ENCODE measurements at places on chromosomes 11 and 22.

DNA sequence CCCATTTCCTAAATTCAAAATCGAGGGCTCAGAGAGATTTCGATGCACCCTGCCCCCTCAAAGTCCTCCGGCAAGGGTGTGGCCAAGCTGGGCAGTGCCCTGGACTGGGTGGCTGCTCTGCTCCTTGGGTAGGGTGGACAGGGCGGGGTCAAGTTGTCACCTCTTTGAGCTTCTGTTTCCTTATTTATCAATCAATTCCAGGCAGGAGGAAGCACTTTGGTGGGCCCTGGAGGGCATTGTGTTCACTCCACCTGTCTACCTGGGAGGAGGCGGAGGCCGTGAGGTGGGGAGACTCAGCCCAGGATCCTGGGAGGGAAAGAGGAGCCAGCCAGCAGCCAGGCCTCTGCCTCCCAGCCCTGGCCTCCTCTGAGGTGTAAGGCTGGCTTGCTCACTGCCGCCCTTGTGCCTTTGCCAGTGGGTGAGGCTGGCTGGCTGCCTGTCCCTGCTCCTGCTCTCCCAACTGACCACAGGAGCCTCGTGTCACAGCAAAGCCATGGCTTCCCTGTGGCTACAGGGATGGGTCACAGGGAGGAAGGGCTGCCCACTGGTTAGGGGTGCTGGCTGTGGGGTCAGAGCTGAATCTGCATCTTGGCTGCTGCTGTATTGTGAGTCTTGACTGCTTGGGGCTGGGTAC is 25.5 kb upstream of the SHISAL1 start:
- no peak for DNase-seq

DNA sequence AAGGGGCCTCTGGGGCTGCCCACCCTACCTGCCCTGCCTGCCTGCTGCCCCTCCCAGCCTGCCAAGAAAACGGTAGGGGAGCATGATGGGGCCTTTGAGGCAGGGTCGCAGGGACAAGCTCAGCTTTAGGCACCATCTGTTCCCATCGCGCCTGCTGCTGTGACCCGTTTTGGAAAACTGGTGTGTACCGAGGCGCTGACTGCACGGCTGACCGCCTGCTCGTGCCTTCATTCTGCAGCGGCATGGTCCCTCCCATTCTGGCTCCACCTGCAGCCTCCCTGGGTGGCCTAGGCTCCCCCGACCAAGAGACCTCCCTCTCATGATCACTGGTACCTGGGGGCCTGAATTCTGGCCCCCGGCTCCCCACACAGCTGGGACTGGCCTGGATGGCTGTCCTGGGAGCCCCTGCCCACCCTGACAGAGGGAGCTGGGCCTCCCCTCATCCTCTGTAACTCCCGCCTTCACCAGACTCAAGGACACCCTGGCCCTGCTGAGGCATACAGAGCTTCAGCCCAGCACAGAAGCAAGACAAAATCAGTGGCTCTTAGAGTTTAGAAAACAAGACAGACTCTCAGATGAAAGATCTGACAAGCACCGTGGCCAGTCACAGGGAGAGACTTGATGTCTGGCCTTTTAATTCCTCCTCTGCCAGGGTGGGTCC is 6.5 kb upstream of the MYRF start:
- no peak for DNase-seq

DNA sequence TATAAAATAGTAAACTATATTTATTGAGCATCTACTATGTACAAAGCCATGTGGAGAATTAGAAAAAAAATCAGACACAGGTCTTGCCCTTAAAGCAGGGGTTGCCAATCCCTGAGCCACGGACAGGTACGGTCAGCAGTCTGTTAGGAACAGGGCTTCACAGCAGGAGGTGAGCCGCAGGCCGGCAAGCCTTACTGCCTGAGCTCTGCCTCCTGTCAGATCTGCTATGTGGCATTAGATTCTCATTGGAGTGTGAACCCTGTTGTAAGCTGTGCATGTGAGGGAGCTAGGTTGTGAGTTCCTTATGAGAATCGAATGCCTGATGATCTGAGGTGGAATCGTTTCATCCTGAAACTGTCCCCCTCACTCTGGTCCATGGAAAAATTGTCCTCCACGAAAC is 2.1 kb upstream of the RAG2 start:
- no peak for DNase-seq

- DNase-seq, result no peak
Observed at GRCh38 chr22:33219648-33220384, 161.6 kb upstream of the SYN3 start.

GRCh38 chr11:129427376-129427775 is 51.7 kb downstream of the BARX2 start:
- DNase-seq, result no peak

- no peak for DNase-seq
Observed at GRCh38 chr11:62607714-62608113, 4.9 kb downstream of the EML3 start.

GRCh38 chr22:24834845-24835570 is 29.0 kb downstream of the SGSM1 start:
- DNase-seq, result no peak

DNA sequence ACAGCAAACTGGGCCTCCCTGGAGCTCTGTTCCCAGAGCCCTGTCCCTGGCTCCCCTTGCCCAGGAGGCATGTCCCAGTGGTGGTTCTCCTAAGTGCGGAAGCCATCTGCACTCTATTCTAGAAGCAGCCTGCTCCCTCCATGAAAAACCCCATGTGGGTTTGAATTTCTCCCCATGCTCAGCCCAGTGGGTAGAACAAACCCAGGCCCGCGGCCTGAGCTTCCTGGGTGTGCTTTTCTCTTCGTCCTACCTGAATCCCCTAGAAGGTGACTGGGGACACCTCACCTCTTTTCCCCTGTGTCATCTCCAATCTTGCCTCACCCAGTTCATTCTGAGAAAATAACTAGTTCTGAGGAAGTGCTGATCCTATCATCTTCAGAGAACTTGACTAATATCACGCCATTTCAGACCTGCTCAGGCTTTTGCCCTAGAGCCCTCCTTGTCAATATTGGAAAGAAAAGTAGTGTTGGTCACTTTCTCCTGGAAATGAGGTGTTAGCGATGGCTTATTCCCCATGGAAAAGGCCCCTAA is 15.9 kb downstream of the IL10RA start:
- DNase-seq, result no peak

- no peak for DNase-seq
Observed at GRCh38 chr11:5137014-5137413, 1.1 kb downstream of the OR52A5 start.

DNA sequence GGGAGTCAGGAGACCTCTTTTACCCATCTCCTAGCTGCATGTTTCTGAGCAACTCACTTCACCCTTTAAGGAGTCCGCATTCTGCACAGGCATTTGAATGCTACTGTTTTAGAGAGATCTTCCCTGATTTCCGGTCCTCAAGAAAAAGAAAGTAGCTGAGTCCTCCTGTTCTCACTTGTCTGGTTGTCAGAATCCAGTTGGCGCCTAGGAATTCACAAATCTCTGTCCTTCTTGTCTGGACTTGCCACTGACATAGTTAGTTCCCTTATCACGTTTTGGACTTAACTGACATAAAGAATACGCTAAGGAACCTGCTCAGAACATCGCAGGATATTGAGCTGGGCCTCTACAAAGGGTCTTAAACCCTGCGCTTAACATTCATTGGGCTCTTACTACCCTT is 61.3 kb upstream of the OR5P2 start:
- no peak for DNase-seq

GRCh38 chr22:36281781-36282327 is 28.9 kb downstream of the APOL1 start:
- DNase-seq, result no peak
